ENCODE measurements at places on chromosomes 4 and X.

DNA sequence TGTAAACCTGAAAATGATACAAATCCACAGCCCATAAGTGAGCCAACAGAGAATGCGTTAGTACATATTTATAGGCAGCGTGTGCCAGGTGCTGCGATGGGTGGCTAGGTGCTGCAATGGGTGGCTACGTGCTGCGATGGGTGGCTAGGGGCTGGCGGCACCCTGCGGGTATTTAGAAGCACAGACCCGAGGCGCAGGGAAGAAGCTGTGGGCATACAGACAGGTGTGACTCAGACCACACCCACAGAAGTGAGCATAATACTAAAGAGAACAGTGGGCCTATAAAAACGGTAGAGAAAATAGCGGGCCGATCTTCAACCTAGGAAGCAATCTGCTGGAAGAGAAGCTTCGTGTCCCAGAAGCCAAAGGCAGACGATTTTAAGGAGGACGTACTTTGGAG, 81.1 kb downstream of the FAT1 start:
- DNase-seq, result no peak

- no peak for DNase-seq
These were observed 50.5 kb downstream of the TMEM164 start for GRCh38 chrX:110053453-110053852.

DNA sequence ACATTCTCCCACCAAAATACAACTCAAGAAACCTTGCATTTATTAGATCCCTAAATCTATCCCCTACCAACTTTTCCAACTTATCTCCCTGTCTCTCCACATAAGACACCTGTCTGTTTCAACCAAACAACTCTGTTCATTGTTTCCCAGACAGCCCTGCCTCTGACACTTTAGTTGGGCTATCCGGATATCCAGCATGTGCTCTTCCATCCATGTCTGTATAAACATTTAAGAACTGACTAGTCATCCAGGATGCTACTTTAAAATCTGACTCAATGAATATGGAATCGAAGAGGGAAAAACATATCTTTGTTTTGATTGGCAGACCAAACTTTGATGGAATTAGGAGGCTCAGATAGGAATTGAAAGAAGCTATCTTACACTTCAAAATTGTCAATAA, 143.2 kb upstream of the DCAF8L1 start:
- no peak for DNase-seq

DNA sequence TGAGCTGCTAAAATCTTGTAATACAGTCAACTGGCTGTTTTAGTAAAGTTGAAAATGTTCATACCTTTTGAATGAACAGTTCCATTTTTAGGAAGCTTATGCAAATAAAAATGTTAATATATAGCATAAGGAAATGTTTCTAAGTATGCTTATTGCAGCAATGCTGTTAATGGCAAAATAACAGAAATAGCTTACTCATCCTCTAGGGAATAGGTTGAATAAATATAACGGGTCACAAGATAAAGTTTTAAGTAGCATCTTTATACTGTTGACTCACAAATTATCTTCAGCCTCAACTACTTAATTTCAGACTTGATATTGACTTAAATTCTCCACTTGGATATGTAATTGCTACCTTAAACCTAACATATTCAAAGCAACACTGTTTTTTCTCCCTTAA, 27.7 kb downstream of the HERC3 start:
- no peak for DNase-seq

GRCh38 chrX:151228935-151229334, 52.6 kb downstream of the GPR50 start:
- DNase-seq, result no peak

- DNase-seq, result no peak
These were observed 1.2 kb downstream of the P2RY10 start for GRCh38 chrX:78946178-78946931.

DNA sequence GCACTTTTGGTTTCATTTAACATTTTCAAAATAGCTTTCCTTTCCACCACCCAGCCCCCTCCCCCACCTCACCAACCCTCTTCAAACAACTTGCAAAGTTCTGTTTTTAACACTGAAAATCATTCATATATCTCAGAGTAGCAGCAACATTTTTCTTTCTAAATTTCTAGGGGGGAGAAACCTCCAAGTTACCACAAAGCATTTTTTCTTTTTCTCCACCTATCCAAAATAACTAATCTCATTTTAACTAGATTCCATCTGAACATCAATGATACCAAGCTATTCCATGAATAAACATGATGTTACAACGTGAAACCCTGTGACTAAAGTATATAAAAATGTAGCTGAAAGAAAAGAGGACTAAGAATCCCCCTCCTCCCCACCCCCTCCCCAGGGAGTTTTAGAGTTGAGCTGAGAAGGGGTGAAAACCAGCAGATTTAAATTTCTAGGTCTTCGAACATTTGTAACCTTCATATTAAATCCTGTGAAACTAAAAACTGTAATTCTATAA, 5.2 kb downstream of the LDB2 start:
- DNase-seq, result no peak

- DNase-seq, result no peak
These were observed 43.9 kb upstream of the RAP2C start for GRCh38 chrX:132263127-132263526.

DNA sequence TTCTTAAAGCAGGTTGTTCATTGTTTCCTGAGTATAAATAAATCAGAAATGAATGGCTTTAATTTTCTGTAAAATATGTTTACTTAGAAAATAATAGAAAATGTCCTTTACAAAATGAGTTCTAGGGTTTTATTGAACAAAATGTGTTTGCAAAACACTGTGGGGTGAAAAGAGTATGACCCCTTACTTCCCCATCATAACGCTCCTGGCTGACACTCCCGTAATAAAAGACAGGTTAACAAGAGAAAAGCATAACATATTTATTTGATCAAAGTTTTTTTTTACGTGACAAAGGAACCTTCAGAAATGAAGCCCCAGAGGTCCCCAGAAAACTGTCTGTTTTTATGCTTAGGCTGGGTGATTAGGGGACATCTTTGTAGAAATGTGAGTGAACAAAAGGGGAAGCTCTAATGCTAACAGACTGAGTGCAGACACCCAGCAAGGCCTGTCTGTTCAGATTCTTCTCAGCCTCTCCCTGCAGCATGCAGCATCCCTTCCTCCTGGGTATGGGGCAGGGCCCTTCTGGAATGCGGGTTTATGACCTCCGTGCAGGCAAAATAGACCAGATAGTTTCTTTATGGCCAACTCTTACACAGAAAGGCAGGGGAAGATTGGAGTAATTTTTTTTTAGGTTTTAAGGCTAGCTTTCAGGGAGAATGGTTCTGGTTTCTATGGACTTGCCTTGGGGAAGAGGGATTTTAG, 26.1 kb downstream of the ZFP42 start:
- DNase-seq, result no peak

DNA sequence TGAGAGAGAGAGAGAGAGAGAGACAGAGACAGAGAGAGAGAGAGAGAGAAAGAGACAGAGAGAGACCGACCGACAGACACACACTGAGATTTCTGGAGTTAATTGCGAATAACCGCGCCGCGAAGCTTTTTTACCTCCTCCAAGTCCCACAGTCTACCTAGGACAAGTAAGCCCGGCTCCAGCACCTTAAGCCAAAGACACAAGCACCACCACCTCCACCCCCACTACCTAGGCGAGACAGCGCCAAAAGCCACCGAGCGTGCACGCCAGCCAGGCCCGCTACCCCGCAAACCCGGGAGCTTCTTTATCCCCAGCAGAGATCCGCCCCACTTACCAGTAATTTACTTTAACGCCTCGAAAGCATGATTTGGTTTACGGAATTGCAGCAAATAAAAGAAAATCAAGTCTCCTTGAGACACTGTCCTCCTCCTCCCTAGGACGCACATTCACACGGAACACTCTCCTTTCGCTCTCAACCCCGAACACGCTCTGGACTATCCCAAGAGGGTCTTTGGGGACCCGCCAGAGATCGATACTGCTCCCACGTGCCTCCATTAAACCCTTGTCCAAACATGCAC, 649.6 kb upstream of the DIPK2B start:
- DNase-seq, result no peak

DNA sequence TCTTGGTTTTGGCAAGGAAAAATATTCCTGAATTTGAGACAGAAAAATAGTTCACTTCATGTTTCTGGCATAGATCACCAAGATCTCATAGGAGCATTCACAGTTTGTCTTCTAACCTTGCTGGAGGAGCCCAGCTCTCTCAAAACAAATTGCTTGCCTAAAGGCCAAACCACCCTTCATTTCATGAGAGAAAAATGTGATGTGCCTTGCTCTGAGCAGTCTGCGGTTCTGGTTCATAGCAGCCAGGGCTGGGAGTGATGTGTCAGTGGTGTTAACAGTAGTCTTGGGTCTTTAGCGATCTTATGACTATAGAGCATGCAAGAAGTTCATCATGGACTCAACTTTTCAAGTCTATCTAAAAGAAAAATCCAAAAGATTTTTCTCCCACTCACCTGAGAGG, 183.3 kb downstream of the DCLK2 start:
- DNase-seq, result no peak

DNA sequence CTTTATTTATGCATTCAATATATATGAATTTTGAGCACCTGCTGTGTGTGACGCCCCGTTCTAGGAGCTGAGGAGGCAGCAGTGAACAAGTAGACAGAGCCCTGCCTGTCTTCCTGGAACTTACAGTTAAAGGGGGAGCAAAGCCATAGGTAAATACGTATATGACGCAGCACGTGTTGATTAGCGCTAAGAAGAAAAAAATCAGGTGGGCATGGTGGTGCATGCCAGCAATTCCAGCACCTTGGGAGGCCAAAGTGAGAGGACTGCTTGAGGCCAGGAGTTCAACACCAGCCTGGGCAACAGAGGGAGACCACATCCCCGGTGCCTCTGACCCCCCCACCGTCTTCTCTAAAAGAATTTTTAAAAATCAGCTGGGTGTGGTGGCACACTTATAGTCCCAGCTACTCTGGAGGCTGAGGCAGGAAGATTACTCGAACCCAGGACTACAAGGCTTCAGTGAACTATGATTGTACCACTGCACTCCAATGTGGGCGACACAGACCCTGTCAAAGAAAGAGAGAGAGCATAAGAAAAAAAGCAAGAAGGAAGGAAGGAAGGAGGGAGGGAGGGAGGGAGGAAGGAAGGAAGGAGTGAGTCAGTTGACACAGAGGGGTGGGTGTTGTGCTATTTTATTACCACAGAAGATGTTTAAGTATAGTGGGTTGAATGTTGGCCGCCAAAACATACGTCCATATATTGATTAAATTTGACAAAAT, 5.4 kb upstream of the KIAA0232 start:
- no peak for DNase-seq

- DNase-seq, result no peak
These were observed 92.4 kb downstream of the CXCL13 start for GRCh38 chr4:77697860-77698590.

- no peak for DNase-seq
These were observed 185.3 kb downstream of the CRLF2 start for GRCh38 chrX:1027133-1027532.

DNA sequence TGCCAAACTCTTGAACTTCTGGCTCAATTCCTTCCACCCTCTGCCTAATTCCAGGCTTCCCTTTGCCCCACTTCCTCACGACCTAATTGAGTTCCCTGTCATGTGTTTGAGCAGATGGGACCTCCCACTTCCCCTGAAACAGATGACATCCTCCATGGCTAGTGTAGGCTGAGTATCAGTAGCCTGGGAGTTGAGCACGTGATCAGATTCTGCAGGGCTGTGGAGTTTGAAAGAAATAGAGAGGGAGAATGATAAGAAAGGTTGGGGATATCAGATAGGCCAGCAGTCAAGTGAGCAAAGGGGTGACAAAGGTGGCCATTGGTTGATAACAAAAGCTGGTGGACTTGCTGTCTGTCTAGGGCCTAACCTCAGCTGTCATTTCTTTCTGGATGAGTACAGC, 18.8 kb upstream of the NWD2 start:
- DNase-seq, result no peak

- DNase-seq, result no peak
These were observed 1202.1 kb downstream of the ADGRL3 start for GRCh38 chr4:62402088-62402806.

DNA sequence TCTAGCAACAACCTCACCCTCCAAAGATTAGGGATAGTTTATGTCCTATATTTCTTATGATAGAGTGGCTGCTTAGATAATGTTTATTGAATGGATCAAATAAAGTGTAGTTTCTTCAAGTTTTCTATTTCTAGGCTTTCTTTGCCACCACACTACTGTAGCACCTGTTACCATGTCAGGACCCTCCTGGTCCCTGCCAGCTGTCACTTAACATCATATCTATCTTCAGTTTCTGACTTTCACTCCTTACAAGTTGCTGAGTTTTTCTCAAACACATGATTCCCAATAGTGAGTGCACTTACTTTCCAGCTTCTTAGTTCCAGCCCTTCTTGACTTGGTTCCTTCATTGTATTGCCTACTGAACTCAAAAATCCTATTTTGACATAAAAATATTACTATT, 593.9 kb upstream of the PITX2 start:
- DNase-seq, result no peak

GRCh38 chr4:126888968-126889367, 743.8 kb upstream of the INTU start:
- DNase-seq, result no peak

GRCh38 chrX:25873196-25873595, 264.9 kb upstream of the MAGEB18 start:
- no peak for DNase-seq

- no peak for DNase-seq
These were observed 77.1 kb upstream of the PABPC4L start for GRCh38 chr4:134278675-134279074.

DNA sequence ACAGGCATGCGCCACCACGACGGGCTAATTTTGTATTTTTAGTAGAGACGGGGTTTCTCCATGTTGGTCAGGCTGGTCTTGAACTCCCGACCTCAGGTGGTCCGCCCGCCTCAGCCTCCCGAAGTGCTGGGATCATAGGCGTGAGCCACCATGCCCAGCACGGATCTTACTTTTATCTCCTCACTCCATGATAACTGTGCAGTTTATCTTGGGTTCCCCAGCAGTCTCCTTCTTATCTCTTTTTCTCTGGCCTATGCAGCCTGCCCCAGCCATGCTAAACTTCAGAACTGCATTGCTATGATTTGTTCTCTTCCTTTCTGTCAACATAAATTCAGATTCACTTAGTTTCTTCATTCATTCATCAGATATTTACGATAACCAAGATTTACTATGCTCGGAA, 22.4 kb downstream of the PAGE1 start:
- no peak for DNase-seq

DNA sequence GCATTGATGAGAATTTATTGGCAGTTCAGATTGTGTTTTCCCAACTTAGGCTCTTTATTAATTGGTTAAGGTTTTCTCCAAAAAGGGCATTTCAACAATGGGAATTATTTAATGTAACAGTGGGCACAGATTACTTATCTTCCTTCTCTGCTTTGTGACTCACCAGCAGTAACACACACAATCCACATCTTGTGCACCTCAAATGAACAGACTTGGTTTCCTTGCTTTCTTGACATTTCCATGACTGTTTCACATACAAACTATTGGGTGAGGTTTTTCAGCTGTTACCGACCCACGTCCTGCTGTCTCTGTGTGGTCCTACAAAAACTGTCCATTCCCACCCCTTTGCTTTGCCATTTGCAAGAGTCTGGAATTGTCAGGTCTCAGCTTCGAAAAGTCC, 38.1 kb downstream of the CCNI start:
- DNase-seq, result no peak

Data from stimulated activated CD4-positive, alpha-beta T cell treated with anti-CD3 and anti-CD28 coated beads, Interleukin-1b, Interleukin-23, amount 100 ng/mL, for 1 hour (primary cell).